ENCODE measurements at places on chromosomes 13 and 19.

DNA sequence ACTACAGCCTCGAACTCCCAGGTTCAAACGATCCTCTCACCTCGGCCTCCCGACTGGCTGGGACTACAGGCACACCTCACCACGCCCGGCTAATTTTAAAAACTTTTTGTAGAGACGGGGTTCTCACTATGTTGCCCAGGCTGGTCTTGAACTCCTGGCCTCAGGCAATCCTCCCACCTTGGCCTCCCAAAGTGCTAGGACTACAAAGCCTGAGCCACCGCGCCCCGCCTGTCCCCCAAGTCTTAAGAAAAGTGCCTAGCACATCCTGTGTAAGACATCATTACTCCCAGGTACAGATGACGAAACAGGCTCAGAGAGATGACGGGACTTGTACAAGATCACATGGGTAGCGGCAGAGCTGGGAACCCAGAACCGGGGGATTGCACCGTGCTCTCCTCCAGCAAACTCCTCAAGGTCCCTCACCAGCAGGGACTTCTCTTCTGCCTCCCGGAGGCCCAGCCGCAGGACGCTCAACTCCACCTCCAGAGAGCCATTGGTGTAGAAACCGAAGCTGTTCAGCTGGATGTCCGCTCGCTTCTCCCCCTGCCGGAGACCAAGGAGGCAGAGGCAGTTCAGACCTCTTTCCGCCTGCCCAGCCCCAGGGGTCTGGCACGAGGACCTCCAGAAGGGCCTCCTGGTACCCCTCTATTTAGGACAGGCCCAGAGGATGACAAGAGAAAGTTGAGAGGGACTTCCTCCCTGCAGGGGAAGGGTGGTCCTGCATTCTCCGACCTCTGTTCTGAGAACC, 1.0 kb downstream of the GPR108 start:
- DNase-seq = peak; percentile 87

DNA sequence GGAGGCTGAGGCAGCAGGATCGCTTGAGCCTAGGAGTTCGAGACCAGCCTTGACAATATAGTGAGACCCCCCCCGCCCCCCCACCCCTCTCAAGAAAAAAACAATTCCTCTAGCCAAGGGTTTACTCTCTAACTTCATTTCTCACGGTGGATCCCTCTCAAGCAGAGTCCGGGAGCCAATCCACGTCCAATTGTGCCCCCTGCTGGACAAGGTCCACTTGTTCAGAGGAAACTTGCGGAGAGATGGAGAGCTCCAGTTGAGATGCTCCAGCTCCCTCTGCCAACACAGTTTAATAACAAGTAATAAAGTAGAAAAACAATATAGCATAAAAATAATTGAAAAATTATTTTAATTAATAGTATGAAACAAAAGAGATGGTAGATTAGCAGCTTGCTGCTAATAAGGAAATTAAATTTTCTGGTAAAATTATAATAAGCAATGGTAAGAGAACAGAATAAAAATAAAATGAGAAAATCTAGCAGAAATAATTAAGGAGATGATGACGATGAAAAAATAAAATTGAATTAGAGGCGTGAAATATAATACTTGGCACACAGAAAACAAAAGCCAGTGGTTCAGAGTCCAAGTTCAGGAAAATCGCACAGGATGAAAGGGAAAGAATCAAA, 14.5 kb upstream of the SIGLEC14 start:
- DNase-seq = peak; percentile 74

- no peak for DNase-seq
Measured at GRCh38 chr19:38247734-38248268, 8.4 kb downstream of the PPP1R14A start.

DNA sequence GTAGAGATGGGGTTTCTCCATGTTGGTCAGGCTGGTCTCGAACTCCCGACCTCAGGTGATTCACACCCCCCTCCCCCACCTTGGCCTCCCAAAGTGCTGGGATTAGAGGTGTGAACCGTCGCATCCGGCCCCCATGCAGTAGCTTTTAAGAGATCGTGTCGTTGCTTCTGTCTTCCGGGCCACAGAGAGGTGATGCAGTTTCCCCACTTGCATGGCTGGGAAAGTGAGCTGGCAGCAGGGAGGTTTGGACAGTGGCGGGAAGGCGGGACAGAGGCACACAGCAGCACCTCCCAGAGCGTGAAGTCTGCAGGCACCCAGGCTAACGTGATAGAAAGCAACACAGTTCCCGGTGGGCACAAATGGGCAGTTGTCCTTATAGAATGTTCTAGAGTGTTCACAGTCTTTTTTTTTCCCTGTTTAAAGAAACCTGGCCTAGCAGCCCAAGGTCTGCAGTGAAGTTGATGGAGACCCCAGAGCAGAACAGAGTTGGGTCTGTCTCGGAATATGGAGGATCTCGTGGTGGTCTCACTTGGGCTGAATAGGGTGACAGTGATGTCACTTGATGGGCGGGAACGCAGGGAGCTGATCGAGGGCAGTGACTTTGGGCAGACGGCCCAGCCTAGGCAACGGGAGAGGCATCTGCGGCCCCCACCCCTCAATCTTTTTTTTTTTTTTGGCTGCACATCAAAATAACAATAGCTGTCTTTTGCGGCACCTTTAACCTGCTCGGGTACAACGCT, 4.9 kb downstream of the UHRF1 start:
- DNase-seq = peak; percentile 11

DNA sequence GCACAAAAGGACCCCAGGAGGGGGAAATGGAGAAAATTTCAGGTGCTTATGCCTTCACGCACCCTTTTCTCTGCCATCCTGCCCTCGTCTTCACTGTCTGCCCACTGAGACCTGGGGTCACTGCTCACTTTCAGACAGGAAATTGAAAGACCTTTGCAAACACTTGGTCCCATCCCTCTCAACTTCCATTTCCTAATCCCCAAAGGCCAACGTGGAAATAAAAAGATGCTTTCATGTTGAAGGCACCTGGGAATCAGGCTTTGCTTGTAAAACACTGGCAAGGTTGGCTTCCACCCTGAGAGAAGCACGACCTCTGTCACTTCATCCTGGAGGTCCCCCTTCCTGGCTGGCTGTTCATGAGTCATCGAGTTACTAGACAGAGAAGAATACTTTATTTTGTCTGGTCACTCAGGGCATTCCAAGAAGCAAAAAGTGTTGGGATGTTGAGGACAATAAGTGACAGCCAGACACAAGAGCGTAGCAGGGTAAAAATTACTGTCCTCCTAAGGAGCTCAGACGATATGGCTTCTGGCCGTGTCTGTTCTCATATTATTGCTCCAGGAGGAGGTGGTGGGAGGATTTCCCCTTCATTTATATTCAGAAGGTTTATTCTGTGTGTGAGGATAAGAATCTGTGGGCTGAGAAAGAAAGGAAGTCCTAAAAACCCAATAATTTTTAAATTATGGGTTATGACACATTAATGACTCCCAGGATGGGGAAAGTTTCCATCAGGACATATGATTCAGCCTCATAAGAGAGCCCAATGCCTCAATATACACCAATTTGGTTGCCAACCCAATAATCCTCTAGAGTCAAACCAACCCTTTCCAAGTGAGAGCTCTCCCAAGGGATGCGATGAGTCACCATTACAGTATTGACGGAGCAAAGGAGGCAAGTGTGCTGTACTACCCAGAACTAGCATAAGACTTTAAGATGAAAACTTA, 409.0 kb downstream of the COG6 start:
- DNase-seq = peak; percentile 96

- peak; percentile 9 for DNase-seq
Measured at GRCh38 chr13:94548382-94548781, 47.6 kb downstream of the TGDS start.

- no peak for DNase-seq
Measured at GRCh38 chr19:35279985-35280821, 2.1 kb upstream of the HAMP start.

DNA sequence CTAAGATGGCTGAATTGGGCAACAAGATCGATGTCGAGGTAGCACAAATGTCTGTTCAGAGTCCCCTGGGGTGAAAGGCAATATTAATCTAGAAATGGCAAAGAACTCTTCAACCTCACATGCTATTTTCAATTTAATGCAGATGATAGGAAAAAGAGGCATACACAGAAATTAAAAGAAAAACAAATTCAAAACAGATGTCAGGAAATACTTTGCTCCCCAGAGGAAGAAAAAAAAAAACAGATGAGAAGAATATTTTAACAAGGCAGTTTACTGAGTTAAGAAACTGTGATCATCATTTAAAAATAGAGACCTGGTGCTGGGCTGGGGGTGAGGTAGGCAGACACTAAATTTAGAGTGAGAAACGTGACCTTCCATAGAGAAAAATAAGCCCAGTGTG, 421.9 kb upstream of the ARGLU1 start:
- DNase-seq = peak; percentile 58

DNA sequence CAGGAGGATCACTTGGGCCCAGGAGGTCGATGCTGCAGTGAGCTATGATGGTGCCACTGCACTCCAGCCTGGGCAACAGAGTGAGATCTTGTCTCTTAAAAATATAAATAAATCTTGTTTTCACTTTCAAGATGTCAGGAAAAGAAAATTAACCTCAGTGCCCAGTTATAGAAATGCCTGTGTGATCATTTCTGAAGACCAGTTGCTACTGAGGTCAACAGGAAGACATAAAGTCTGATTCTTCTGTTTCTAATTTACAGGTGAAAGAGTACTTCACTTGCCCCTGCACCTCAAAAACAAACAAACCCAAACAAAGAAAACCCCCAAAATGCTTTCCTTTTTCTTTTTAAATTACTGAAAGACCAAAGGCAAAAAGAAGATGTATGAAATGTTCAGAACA, 174.3 kb upstream of the NBEA start:
- DNase-seq = no peak

GRCh38 chr13:47539317-47539716, 461.8 kb downstream of the SUCLA2 start:
- no peak for DNase-seq

- DNase-seq = no peak
Measured at GRCh38 chr19:41990615-41991014, 3.4 kb downstream of the ATP1A3 start.

DNA sequence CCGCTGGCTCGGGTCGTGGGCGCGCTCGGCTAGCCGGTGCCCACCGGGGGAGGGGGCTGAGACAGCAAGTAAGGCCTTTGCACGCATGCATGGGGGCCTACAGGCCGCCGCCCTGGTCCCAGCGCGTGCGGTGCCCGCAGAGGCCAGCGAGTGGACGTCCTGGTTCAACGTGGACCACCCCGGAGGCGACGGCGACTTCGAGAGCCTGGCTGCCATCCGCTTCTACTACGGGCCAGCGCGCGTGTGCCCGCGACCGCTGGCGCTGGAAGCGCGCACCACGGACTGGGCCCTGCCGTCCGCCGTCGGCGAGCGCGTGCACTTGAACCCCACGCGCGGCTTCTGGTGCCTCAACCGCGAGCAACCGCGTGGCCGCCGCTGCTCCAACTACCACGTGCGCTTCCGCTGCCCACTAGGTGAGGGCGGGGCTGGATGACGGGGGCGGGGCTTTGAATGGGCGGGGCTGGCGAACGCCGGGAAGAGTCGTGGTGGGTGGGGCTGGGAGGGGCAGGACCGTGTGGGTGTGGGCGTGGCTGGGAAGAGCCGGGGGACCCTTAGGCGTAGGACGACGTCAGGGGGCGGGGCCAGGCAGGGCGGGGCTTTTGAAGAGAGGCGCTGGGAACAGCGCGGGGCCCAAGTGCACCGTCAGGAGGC, 2.1 kb downstream of the CILP2 start:
- DNase-seq = peak; percentile 57

DNA sequence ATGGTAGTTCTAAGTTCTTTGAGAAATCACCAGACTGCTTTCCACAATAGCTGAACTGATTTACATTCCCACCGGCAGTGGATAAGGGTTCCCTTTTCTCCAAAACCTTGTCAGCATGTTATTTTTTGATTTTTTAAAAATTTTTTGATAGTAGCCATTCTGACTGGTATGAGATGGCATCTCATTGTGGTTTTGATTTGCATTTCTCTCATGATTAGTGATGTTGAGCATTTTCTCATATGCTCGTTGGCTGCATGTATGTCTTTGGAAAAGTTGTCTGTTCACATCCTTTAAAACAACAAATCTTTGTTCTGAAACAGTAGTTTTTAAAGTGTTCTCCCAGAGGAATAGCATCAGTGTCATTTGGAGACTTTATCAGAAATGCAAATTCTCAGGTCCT, 77.5 kb upstream of the POMP start:
- no peak for DNase-seq

DNA sequence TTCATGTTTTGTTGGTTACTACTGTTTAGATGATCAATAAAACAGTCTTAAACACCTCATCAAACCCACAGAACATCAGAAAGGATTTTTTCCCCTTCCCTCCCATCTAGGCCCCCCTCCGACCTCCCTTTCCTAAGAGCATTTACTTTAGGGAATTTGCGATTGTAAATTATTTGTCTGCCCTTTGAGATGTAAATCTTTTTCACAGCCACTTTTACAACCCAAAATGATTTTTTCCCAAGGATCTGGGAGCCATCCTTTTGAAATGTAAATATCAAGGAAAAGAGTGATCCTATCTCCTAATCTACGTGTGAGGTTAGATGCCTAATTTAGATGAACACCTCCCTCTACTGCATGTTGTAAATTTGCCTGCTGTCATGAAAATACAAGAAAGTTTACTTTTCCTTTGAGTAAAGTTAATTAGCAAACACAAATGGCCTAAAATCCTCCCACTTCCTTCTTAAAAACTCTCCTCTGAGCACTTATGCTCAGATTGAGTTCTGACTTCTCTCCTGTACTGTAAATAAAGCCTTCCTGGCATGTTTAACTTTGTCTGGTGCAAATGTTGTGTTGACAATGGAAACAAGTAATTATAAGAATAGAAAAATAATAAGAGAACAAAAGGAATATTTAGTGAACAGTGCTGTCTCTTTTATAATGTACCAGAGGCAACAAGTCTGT, 1646.9 kb upstream of the SPRY2 start:
- no peak for DNase-seq

- DNase-seq = peak; percentile 48
Measured at GRCh38 chr13:30020726-30021312, 170.4 kb upstream of the UBL3 start.

DNA sequence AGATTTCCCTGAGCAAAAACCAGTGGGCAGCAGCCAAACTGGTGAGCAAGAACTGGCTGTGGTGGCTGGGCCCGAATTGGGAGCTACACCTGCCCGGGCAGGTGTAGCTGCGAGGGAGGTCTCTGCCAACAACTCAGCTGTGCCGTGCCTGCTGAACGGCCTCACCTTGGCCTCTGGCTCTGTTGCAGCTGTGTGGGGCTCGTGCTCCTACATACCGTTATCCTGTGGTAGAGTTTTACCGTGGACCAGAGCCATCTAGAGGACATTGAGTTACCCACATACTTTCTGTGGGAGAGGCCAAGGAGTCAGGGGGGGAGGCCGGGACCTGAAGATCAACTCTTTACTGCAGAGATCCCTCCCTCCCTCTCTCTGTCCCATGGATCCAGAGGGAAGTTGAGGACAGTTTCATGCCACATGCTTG, 113.2 kb downstream of the TM9SF2 start:
- no peak for DNase-seq

- no peak for DNase-seq
Measured at GRCh38 chr13:81610644-81611043, 1269.7 kb upstream of the SPRY2 start.

GRCh38 chr19:44722131-44723121, 23.5 kb downstream of the CEACAM16 start:
- no peak for DNase-seq

DNA sequence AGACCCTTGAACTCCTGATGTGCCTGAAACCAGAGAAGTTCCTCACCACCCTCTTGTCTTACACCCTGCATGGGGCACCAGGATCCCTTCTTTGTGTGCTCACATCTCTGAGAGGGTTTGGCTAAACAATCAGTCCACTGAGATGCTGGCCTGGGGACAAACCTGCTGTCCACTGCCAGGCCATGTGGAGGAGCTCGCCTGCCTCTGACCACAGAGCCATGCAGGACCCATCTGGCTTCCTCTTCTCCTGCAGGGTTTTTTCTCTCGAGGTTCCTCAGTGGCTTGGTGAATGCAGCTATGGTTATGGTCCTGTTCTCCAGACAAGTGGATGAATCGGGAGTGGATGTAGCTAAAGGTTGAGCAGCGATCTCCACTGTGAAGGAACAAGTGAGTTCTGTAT, 49.1 kb upstream of the MEDAG start:
- DNase-seq = no peak

Data from fibroblast of upper back skin (primary cell).